Vagina (tissue), 2 donors: ENCODE measurements at places on chromosomes 12 and 14.

- DNase-seq: no peak
Measured at GRCh38 chr12:1803736-1804135, 16.6 kb upstream of the LRTM2 start.

DNA sequence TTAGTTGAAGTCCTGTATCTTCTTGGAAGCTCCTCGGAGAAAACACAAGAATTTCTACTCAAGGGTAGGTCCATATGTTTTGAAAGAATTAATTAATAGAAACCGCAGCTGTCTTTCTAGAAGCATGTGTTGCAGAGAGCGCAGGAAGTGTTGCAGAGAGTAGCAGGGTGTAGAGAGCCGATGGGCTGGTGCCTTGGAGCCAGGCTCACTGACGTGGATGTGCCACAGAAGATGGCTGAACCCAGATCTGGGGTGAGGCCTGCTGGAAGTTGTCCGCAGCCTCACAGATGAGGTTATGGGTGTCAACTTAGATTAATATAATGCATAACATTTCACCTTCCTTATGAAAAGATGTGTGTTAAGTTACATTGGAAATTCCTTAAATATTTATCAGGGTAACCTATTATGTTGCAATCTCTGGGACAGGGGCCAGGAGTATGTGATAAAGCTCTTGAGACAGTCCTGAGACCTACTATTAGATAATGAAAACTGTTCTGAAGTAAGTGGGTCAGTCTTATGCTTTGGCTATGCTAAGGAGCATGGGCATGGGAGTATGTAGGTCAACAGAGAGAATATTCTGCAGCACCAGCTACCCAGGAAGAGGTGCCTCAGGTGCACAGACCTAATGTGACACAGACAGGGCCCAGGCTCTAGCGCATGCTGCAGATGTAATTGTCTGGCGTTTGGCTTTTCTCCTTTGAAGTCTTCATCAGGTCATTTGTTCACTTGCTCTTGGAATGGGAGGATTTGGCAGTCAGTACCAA is 973.3 kb downstream of the BCL11B start:
- no peak for DNase-seq

DNA sequence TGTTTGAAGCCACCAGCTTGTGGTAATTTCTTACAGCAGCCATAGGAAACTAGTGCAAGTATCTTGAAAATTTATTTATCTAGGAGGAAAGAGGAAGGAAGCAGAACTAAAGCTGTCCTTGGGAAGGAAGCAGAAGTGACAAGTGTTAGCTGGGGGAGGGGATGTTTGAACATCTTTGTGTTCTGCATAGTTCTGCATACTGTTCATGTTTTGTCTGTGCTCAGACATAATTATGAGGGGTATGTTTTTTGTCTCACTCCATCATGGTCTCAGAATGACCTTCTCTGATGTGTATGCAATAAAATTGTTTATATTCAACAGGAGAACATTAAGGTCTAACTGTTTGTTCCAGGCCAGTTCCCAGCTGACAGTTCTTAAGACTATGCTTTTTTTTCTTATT is 606.5 kb downstream of the GALC start:
- DNase-seq: no peak

DNA sequence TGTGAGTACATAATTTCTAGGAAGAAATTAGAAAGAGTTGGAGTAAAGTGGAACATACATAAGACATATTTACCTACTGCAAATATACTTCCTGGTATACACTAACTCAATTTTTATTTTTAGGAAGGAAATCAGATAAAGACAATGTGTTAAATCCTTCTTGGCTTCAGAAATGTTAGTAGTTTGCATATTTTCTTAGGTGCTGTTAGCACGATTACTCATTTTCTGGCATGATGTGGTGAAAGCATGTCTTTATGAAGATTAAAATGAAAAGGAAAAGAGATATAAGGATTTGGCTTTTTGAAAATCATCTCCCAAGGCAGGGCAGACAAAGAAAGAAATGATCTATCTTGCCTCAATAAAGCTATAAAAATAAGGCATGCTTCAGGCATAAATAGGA is 287.6 kb upstream of the E2F7 start:
- DNase-seq: no peak

GRCh38 chr12:108966378-108967151 is 54.3 kb downstream of the SVOP start:
- no peak for DNase-seq

DNA sequence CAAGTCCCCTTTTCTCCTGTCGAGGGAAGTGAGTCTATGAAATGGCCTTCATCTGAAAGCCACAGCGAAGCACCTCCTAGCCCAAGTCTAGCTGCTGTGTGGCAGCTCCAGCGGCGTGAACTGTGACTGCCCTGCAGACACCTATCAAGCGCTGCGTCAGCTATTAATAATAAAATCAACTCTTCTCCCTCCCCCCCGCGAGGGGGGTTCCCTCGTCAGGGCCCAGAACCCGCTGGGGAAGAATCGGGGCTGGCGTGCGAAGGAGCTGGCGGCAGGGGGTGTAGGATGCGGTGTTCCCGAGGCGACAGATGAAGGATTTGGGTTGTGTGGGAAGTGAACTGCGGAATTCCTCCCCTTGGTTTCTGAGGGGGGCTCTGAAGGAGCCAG is 662 bp upstream of the ATP2A2 start:
- no peak for DNase-seq

DNA sequence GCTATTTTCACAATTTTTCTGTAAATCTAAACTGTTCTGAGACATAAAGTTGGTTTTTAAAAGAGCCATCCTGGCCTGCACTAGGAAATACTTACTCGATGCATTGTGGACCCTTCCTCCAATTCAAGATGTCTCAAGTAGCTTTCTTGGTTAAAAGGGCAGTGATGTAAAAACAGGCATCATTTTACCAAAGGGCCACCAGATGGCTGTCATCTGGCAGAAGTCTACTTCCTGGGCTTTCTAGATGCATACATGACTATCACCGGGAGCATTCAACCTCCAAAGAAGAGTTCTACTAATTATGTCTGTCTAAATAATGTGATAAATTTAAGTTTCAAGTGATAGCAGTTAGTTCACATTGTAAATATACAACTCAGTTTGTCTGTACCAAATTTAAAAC is 96.8 kb upstream of the FRMD6 start:
- DNase-seq: no peak

DNA sequence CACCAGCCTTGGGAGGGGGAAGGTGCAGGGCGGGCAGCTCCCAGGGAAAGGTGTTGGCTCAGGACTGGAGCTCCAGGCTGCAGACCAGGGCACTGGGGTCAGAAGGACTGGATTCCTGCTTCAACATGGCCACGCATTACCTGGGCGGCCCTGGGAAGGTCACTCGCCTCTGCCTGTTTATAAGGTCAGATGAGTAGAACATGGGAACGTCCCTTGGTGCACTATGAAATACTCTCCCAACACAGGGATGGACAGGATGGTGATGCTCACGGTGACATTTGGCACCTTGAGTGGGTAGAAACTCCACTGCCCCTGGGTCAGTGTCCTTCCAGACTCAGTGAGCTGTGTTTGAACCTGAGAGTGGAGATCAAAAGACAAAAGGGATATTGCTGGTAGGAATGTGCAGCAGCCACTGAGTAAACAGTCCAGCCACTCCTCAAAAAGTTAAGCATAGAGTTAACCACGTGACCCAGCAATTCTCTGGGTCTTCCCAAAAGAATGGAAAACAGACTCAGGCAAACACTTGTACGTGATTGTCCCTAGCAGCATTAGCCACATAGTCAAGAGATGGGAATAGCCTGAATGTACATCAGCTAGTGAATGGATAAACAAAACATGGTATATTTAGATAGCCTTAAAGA is 9.1 kb upstream of the BDKRB2 start:
- no peak for DNase-seq

DNA sequence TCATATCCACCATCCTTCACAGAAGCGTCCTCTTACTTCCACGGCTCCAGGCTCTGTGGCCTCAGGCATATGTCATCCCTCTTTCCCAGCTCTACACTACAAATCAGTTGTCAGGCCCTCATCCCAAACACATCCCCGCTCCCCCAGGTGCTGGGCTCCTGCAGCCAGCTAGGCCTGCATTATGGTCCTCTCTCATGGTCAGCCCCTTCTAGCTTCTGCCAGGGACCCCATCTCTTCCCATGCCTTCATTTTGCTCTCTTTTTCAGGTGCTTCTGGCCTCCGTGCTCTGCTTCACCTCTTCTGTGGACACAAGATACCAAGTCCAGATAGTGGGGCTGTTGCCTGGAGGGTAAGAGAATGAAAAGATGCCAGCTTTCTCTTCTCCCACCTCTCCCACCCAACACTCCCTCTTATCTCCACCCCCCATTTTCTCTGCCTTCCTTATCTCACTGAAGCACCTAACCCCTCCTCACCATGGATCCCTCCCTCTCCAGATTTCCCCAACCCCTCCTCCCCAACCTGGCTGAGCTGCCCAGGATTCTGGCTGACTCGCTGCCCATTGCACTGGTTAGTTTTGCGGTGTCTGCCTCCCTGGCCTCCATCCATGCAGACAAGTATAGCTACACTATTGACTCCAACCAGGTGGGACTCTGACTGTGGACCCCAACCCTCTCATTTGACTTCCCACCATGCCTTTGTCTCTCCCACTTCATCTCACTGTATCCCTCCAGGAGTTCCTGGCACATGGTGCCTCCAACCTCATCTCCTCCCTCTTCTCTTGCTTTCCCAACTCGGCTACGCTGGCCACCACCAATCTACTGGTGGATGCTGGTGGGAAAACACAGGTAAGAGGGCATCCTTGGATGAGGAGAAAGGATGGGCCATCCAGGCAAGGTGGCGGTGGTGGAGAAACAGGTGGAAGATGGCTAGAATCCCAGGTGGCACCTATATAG is 10.4 kb downstream of the B4GALNT1 start:
- DNase-seq: no peak

DNA sequence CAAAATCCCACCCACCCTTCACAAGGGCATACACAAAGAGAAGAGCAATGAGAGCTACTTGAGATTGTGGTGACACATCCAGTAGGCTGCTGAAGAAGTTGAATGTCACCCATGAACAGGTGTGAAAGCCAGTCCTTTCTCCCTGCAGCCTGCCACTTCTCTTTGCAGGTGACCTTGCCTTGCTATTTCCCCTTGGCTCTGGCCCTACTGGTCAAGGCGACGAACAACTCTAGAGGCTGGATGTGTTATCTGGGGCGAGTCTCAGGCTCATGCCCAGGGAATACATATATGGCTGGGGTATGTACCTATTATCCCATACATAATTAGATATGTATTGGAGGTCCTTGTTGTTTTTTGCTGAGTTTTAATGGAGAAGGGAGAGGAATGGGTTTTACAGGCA is 70.2 kb upstream of the EGLN3 start:
- no peak for DNase-seq

DNA sequence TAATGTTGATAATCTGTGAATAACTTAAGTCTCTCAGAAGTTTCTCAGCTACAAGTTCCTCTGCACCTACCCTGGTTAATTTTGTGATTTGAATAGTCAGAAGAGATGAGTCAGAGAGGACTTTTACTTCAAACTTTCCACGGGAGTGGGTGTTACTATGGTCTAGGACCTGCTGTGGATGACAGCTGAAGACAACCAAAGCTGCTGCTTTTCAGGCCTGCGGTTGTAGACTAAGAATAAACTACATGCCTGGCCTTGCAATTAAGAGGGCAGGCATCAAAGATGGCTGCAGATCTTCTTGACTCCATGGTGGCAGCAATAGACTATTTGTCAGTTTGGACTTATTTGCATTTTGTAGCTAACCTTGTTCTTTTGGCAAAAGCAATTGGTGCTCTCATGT is 227.1 kb upstream of the KRR1 start:
- no peak for DNase-seq

DNA sequence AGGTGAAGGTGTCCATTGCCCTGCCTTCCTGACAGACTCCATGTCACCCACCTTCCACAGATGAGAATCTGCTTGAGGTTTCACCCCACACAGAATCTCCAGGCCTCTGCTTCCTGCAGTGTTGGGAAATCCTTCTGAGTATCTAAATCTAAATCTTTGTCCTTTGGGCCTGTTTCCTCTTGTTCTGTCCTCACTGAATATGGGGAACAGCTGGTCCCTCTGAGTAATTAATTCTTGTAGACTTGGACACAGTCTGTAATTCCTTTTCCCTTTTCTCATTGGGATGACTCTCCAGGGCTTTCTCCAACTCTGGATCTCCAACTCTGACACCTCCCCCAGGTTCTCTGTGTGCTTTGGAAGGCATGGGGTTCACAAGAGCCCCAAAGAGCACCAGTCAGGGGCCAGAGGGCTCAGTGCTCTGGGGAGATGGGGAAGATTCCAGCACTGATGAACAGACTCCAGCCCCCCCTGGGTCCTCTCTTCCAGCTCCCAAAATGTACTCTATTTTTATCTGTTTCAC is 2.3 kb upstream of the ACVRL1 start:
- DNase-seq: no peak

GRCh38 chr12:108839890-108840230 is 17.5 kb downstream of the SSH1 start:
- no peak for DNase-seq

DNA sequence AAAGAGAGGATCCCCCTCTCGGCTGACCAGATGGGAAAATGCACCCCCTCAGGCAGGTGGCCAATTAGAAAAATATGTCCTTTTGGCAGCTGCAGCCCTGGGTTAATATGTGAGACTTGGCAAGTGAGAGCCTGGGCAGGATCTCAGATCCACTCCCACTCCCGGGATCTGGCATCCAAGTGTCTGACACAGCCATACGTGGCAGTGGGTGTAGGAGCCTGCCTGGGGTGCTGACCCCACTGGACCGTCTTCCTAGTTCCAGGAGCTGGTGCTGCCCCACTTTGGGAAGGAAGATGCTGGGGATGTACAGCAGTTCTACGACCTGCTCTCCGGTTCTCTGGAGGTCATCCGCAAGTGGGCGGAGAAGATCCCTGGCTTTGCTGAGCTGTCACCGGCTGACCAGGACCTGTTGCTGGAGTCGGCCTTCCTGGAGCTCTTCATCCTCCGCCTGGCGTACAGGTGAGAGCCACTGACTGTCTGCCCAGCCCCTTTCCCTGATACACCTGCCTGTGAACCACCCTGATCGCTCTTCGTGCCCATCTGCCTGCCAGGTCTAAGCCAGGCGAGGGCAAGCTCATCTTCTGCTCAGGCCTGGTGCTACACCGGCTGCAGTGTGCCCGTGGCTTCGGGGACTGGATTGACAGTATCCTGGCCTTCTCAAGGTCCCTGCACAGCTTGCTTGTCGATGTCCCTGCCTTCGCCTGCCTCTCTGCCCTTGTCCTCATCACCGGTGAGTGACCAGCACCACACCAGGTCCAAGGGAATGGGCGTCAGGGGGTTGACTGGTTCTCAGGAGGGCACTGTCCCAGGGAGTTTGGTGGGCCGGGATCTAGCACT is 5.8 kb downstream of the NR4A1 start:
- no peak for DNase-seq
